ENCODE measurements at places on chromosomes 7 and 10.

- ATAC-seq: no peak
Measured at GRCh38 chr7:11638011-11638774, 193.8 kb downstream of the THSD7A start.

DNA sequence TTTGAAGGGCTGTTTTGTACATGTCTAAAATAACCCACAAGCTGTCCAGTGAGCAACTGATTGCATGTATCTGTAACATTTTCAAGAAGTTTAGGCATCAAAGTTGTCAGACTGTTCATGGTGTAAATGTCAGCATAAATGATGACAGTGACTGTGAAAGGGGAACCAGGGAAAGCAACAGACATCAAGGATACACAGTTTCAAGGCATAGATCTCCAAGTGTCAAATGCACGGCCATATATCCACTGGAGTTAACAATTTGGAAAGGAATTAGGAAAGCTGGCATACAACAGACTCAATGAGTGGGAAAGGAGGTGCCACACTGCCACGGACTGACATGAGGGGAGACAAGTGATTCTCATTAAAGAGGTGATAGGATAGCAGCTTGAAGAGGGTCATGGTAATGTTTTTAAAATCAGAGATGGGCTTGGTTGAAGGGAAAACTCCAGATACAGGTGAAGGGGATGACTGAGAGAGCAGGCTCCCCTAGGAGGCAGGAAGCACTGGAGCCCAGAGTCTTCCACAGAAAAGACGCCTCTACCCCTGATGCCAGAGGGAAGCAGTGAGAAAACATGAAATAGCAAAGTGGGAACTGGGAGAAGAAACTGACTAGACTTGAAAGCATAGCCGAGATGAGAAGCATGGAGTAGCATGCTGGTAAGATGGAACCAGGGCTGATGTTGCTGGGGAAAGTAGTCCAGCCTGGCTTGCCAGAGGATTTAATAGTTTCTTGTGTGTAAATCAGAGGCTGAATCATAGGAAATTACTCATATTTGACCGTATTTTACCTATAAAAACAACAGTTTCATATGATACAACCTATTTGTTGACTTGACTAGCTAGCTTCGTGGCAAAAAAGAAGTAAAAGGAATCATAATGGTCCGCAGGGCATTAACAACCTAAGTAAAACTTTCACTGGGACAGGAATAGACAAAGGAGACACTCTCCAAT, 18.6 kb downstream of the NSMCE4A start:
- no peak for ATAC-seq

- no peak for ATAC-seq
Measured at GRCh38 chr7:106795084-106795876, 69.8 kb upstream of the PIK3CG start.

DNA sequence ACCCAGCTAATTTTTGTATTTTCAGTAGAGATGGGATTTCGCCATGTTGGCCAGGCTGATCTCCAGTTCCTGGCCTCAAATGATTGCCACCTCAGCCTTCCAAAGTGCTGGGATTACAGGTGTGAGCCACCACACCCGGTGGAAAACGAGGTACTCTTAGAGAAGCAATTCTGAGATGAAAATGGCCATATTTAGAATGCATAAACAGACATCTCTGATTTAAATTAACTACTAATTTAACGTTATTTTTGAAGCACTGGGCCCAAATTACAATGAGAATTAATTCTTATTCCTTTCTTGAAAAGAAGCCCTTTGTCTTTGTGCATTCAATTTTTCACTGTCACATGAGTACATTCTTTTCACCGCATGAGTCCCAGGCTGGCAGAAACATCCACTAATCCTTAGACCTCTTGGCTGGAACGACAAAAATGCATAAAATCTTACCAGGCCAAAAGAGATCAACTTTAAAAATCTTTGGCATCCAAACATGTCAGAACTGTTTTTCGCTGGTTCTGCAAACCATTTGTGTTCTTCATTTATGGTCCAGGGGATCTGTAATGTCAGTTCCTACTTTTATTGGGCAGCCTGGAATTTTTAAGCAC, 60.1 kb upstream of the CAPZA2 start:
- ATAC-seq: no peak

- ATAC-seq: no peak
Measured at GRCh38 chr7:79407351-79407750, 46.1 kb downstream of the MAGI2 start.

- ATAC-seq: no peak
Measured at GRCh38 chr10:109517748-109518147, 405.6 kb downstream of the XPNPEP1 start.

DNA sequence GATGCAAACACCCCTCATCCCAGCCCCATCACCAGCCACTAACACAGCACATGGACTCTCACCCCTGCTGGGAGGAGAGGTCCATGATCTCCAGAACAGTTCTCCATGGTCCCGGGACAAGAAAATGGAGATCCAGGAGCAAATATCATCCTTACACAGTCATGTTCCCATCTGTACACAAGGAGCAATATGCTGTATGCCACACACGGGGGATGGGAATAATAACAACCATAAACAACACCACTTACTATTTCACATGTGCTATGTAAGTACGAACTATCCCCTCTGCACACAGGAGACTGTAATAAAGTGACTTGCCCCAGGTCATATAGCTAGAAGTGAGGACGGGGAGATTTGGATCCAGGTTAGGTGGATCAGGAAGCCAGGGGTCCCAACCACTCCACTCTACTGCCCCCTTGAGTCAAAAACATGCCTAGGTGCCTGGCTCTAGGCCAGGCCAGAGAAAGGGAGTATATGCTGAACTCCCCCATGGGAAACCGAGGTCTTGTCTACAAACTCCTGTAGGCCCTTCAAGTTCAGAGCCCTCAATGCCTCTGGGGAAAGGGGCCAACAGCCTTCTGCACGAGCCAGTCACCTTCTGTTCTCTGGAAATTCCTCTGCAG, 34.1 kb downstream of the LRRC20 start:
- ATAC-seq: peak; percentile 59

DNA sequence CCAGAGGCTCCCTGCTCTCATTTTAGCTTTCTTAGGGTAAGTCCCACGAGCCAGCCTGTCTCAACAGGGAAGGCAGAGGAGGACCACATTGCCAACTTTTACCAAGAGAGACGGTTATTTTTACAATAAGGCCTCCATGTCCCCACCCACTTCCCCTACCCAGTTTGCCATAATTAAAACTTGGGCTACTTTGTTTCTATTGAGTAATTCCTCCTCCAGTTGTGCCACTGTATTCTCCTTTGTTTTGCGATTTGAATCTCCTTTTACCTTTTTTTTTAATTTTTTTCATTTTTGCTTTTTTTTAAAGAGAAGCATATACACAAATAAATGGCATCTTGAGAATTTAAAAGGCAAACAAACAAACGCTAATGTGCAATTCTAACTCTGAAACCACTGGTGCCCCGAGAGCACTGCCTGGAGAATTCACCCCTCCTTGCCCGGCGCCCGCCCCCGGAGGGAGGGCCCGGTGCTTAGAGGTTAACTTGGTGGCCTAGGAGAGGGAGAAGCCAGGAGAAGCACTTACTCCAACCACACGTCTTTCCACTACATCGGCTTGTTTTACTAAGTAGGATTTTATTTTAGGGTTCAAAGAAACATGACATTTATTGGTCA, 282.3 kb downstream of the USP6NL start:
- ATAC-seq: no peak

- peak; percentile 66 for ATAC-seq
Measured at GRCh38 chr7:106345421-106346166, 60.8 kb upstream of the NAMPT start.

DNA sequence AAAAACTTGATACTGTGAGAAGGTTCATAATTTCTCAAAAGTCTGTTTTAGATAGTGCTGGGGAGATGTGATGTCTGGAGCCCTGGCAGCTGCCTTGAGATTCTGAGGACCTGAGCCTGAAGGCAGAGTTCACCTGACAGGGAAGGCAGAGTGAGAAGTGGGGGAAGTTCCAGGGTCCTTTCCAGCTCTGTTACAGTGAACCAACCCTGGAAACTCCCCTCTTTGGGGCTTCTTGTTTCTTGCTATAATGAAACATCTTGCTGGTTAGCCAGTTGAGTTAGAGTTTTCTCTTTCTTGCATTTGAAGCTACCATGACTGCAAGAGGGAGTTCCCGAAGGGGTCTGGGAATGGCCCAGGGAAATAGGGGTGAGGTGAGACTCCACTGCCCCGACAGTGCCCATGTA, 158.9 kb upstream of the TNRC18 start:
- peak; percentile 59 for ATAC-seq

DNA sequence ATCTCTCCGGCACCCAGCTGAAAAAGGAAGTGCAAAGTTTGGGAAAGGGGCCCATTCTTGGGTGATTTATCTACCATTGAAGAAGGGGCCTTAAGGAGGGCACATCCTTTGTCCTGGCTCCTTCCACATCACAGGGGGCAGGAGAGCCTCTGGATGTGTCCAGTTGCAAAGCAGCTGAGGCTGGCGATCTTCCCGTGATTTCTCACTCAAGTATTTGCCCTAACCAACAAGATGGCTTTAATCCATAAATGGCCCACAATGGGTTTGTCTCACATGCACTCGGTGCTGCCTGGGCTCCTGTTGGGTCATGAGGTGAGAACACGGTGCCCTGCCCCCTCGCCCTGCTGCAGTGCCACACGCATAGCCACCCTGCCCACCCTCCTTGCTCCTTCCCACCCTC, 14.2 kb upstream of the FRMPD2 start:
- ATAC-seq: no peak

- no peak for ATAC-seq
Measured at GRCh38 chr10:12489357-12489756, 140.0 kb downstream of the CAMK1D start.

- peak; percentile 78 for ATAC-seq
Measured at GRCh38 chr7:5699467-5700384, 81.7 kb downstream of the RNF216 start.
